GM23248 (cell line): ENCODE measurements at places on chromosomes 16 and 17.

DNA sequence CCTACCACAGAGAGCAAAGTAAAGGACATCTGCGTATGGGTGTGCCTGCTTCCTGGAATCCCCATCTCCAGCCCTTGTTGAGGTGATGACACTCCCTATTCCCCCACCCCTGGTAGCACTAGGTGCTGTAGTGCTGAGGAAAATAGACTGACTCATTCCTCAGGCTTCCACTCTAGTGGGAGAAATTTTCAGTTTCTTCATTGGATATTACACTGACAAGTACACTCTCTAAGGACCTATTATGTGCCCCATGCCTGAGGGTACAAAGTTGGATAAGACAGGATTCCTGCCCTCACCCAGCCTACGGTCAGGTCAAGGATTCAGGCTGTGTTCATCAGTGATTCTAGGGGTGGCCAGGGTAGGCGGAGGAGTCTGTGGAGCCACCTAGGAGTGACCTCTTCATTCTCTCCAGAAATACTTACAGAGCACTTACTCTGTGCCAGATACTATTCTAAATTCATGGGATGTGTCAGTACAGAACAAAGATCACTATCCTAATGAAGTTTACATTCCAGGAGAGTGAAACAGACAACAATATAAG, 4.5 kb upstream of the ZC3H7A start:
- DNase-seq, result peak; percentile 68

DNA sequence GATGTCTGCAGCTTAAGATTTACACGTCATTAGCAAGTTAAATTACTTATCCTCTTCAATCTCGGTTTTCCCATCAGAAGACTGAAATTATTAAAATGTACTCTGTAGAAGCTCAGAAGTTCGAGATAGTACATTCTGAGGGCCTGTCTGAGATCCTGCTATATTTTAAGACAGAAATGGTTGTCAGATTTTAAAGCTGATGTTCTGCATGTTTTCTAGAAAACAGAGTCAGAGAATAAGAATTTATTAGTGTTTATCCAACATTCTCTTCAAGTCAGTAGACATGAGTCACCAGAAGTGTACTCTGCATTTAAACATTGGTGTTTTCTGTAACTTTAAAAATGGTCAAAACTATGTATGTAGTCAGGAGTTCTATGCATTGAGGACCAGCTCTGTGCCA, 155.2 kb upstream of the MYOCD start:
- peak; percentile 18 for DNase-seq

DNA sequence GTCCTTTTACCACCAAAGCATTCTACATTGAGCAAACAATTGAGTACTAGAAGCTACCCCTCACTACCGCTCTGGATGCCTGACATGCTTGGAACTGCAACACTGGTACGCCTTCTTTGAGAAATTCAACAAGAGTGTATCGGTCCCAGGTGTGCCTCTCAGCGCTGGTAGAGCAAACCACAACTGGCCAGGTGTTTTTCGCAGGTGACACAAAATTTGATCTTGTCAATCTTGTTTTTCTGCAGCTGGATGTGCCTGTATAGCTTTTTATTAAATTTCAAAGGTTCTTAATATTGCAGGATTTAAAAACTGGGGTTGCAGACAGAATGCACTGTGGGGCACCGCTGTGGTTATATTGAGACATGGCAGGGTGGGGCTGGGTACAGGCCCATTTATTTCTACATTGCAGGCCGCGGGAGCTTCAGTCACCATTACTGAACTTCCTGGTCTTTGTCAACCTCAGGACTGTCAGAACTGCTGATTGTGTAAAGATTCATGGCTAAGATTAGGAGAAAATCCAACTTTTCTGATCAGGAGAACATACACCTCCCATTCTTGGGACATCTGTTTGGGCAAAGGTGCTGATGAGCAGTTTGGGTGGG, 4.5 kb upstream of the SNX20 start:
- DNase-seq, result no peak

GRCh38 chr17:14775731-14776492, 475.0 kb downstream of the HS3ST3B1 start:
- DNase-seq, result peak; percentile 21

DNA sequence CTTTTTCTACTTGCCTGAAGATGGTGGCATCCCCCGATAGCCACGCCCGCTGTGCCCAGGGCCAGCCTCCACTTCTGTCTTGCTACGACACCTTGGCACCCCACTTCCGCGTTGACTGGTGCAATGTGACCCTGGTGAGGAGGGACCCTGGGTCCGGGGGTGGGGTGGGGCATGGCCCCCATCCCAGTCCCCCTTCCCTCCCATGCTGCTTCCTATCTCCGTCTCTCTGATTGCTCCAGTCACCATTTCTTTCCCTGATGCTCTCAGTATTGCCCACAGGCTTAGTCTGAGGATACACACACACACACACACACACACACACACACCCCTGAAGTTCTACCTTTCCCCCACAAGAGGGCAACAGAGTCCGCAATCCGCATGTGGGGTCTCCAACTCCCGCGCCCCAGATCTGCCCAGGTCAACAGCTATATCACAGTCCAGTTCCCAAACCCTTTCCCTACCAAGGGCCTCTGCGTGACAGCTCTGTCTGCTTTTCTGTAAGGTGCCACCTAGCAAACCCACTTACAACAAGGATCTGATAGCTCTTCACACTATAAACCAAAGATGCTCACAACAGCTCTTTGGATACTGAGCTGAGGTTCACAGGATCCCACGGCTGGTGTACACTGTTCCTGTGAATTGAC, 3.4 kb downstream of the SGCA start:
- DNase-seq, result peak; percentile 68

GRCh38 chr16:2420035-2420434, 9.2 kb upstream of the CCNF start:
- peak; percentile 22 for DNase-seq

DNA sequence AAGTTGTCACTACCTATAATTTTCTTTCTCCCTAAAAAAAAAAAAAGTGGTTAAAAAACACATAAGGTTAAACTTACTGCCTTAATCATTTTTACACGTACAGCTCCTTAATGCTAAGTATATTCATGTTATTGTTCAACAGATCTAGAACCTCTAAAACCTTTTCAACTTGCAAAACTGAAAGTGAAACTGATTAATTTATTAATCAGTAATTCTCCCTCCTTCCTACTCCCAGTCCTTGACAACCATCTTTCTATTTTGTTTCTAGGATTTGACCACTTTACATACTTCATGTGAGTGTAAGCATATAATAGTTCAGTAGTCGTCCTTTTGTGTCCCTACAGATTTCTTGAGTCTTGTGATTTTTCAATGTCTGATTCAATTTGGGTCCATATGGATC, 251.4 kb upstream of the KIF2B start:
- peak; percentile 0 for DNase-seq

GRCh38 chr17:17485420-17485819, 8.6 kb downstream of the MED9 start:
- no peak for DNase-seq

DNA sequence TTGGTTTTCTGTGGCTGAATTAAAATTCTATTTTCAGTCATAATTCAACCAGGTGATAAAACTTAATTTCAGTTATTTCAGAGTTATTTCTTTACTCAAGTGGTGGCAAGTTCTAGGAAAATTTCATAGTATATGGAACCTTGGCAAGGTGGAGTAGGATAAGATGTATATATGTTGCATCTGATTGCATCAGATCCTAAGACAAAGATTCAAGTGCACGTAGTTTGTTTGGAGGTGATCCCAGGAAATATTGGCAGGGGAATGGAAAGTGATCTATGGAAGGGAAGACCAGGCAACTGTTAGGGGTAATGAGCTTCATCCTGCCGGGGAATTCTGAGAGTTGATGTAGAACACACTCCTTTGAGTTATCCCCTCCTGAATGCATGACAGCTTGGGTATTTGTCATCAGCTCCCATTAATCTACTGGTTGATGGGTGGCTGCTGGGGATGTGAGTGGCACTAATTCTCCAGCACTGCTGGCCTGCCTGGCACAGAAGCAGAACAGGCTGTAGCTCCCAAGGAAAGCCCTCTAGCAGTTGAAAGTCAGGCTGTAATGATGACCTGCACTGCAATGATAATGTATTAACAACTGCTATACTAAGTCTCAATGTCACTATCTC, 52.2 kb upstream of the TOM1L1 start:
- DNase-seq, result no peak

DNA sequence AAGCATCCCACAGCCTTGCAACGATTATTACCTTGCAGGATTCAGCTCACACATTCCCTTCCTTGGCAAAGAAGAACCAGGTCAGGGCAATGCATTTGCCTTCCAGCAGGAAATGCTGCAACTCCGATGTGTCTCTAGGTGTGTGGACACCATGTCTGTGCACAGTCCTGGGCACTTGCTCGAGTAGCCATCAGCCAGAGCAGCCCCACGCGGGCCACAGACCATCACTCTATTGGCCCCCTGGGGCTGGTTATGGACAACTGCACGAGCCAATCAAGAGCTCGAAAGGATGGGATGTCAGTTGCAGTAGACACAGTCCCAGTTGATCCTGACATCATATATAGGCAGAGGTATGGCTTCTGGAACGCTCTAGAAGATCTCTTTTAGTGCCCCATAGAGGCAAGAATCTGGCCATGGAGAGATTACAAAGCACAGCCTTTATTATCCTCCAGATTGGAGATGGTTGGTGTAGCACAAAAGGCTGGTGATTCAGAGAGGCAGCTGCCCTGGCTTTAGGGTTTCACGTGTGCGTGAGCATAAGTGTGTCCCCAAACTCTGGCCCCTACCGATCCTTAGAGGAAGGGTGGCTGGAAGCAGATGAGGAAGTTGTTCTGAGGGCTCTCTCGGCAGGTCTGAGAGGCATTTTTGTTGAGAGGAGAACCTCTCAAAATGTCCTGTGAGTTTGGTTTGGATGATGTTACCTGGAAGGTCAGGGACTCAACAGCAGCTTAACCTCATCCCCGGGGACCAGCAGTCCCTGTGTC, 403.8 kb downstream of the SEC14L1 start:
- no peak for DNase-seq

DNA sequence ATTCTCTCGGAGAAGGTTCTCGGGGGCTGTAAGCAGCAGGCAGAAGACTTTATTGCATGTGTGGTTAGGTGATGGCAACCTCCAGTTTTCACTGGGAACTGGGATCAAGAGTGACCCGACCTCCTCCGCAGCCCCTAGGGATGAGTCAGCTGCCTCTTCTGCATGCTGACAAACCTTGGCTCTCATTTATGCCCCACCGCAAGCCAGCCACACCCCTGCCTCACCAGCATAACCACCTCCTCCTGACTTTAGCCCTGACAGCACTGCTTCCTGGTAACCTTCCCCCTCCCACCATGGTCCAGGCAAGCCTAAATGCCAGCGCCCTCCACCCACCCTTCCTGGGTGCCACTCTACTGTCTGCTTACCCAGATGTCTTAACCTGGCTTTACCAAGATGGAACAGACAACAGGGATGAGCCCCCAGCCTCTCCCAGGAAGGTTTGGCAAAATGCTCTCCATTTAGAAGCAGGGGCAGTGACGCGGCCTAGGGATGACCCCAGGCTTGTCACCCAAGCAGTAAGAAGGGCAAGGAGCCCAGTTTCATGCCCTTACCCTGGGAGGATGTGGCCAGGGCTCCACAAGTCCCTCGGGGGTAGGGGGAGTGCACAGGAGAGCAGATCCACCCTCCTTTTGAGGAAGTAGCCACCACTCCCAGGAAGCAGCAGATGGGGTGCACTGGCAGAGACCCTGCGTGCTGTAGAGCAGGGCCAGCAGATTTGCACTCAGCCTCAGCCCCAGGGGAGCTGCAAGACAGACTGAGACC, 73.5 kb downstream of the GOSR1 start:
- DNase-seq, result peak; percentile 35

DNA sequence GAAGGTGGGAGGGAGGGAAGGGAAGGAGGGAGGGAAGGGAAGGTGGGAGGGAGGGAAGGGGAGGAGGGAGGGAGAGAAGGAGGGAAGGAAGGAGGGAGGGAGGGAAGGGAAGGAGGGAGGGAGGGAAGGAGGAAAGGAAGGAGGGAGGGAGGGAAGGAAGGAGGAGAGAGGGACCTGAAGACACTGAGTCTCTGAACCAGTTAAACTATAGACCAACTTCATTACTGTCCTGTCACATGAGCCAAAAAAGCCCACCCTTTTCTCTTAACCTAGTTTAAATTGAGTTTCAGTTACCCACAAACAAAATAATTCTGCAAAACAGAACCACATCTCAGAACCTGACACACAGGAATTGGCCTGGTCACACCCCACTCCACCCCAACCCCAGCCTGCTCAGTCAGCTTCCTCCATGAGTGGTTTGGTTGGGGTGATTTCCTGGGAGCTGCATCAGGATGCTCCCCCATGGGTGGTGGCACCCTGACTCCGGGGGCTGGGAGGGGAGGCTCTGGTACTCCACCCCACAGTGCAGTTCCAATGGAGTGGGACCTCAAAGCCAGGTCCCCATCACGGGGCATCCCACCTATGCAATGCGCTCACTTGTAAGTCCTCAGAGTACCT, 4.7 kb upstream of the PRR29 start:
- DNase-seq, result no peak

DNA sequence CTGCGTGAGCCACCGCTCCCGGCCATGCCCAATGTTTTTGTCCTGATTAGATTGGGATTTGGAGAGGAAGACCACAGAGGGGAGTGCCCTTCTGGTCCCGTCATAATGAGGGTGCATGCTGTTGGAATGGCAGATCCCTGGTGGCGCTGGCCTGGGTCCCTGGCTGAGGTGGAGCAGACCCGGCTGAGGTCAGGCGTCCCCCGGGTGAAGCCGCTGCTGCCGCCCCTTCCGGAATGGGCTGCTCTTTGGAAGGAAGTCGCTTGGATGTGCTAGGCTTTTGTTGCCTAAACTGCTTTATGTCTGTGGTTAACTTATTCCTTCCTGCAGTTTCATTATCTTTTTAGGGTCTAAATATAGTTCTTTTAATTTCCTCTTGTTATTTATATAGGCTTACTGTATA, 120.3 kb upstream of the CHMP6 start:
- DNase-seq, result no peak

DNA sequence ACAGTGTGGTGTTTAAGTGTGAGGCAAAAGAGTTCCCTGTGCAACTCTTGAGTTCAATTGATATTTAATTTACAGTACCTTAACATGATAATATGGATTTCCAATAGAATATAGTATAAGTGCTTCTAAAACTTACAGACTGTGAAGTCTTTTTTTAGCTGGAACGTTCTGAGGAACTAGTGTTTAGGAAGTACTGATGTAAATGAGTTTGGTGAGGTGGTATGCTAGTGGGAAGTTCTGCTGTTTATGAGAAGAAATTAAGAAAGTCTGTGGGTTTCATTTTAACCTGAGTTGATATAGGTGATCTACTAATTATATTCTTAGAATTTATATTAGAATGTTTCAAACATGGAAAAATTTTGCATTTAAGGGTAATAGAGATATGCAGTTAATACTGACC, 32.0 kb downstream of the PTRH2 start:
- no peak for DNase-seq

DNA sequence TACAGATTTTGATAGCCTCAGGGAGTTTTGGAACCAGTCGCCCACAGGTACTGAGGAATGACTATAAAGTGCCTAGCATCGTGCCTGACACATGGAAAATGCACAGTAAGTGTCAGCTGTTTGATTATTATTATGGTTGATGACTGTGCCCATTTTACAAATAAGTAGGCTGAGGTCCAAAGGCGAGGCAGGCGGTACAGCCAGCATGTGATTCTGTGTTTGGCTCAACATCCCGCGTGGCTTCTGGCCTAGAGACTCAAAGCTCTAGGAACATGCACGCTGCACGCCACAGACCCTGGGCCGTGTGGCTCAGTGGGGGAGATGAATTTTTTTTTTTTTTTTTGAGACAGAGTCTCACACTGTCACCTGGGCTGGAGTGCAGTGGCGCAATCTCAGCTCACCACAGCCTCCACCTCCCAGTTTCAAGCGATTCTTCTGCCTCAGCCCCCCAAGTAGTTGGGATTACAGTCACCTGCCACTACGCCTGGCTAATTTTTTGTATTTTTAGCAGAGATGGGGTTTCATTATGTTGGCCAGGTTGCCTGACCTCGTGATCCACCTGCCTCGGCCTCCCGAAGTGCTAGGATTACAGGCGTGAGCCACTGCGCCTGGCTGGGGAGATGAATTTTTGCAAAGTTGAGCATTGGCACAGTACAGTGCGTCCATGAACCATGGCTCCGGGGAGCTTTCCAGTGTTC, 57.7 kb downstream of the NKD1 start:
- DNase-seq, result no peak
